ENCODE measurements at places on chromosomes 3 and 15.
A peak's percentile ranks its signal among the peaks of the same experiment; 100 is the strongest.

DNA sequence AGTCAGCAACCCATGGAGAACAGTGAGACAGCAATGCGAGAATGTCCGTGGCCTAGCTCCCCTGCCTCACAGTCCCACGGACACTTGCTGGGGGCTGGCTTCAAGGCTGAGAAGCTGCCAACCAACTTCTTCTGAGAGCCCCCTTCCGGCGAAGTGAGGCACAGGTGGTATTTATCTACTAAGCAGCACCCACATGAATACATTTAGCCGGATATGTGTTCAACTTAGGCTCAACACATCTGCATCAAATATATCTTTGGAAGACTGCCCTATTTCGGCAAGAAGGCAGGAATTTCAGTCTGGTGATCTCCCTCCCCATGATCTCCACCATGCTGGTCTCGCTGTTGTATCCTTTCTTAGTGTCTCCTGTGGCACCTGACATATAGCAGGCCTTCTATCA, 340.9 kb upstream of the NR2E3 start:
- DNase-seq, result no peak

DNA sequence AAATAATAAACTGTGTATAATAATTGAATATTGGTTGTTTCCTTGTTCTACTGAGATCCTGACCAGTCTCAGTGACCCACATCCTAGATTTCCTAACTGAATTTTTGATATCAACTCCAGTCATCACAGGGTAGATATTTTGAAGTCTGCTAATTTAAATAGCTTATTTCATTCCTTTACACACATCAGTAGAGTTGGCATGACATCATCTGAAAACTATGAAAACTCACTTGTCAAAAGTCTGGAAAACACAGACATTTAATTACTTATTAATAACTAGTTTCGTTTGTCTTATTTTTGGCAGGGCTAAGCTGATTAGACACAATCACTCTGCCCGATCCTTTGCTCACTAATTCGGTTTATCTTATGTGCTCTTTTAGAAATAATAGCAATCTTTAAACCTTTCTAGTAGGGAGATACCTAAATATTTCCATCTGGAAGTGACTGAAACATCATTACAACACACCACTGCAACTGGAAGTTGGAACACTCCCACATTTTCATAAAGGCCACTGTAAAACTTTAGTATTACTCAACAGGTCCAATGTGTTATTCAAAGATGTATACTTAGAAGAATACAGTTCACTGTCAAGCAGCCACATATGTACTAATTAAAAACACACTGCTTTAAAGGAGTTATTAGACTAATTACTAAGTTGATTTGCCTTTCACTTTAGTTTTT, 198.4 kb upstream of the ZNF717 start:
- no peak for DNase-seq

DNA sequence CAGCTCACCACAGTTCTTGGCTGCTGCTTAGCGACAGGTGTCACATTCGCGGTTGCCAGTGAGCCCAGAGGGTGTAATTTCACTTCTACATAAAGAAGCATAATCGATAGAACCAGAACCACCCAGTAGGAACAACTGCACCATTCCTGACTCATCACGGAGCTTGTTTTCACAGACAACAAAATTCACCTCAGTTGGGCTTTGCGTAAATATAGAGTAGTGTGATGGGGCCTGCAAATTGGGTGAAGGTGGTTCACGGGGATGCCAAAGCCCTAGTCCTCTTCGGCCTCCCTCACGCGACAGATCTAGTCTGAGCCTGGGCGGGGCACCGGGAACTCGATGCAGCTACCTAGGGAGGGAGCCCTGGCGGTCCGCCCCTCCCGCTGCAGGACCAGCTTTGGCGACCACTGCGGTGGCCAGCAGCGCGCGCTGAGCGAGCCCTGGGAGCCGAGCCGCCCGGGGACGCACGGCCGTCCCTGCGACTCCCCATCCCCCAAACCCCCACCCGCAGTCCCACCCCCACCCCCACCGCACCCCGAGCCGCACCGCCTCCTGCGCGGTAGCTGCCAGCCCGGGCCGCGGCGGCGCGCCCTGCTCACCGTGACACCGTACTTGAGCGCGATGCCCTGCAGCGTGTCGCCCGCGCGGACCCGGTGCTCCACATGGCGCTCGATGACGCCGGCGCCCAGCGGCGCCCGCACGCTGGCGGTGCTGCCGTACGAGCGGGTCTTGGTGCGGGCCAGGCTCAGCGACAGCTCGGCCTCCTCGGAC, 519 bp downstream of the LYSMD2 start:
- DNase-seq, result peak; percentile 45

DNA sequence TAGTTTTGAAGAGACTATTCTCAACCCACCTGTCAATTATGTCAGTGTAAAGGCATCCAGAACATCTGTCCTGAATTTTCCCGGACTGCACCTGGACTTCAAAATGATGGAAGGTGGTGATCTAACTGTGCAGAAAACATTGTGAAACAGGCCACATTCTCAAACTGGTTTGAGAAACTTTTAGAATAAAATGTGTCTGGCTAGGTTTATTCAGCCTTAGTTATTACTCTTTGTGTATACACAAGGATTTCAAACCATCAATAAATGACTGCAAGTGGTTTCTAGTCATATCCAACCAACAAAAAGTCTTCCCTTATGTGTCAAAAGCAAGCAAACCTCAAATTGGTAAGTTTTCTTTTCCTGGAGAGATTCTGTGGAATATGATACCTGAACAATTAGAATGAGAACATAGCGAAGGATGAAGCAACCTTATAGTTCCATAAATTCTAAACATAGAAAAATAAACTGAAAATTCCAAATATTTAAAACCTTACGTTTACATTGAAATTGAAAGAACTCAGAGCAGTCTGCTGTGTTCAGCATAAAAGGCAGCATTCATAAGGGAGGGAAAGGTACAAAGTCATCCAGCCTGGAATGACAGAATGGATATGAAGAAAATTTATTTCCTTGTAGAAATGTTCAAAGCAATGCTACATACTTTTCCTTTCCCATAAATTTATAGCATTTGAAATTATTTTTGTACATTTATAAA, 306.6 kb upstream of the TGFBR2 start:
- DNase-seq, result no peak

- DNase-seq, result no peak
Measured at GRCh38 chr3:141659821-141660613, 78.1 kb upstream of the RNF7 start.

DNA sequence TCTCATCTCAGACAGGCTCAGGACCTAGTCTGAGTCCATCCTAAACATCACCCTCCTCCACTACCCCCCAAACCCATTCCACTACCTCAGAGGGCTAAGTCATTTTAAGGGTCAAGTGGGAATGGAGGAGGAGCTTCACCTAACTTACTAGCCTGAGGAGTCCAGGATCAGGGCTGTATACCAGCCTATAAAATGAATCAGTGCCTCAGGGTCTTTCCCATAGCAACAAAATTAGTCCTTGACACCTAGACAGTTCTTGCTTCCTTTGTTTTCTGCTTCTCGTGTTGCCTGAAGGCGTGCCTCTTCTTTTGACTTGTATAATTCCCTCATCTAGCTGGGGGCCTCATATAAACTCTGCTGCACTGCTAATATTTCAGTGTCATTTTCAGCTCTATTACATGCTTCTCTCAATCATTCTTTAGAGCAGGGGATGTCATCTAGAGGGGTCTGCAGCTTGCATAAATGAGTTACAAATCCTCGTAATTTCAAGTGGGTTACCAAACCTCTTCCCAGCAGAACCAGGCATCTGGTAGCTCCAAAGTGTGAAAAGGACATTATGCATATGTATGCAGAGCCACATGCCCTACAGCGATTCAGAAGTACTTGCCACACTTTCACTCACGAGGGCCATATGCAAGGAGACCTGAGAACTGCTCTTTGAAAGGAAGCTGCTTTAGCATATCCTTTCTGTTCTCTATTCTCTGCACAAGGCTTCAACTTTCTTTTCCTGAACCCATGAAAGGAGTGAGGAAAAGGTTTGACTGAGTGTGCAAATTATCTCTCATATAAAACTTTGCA, 311.7 kb upstream of the SEMA6D start:
- no peak for DNase-seq

- DNase-seq, result no peak
Measured at GRCh38 chr15:54836052-54836795, 360.5 kb downstream of the RSL24D1 start.

DNA sequence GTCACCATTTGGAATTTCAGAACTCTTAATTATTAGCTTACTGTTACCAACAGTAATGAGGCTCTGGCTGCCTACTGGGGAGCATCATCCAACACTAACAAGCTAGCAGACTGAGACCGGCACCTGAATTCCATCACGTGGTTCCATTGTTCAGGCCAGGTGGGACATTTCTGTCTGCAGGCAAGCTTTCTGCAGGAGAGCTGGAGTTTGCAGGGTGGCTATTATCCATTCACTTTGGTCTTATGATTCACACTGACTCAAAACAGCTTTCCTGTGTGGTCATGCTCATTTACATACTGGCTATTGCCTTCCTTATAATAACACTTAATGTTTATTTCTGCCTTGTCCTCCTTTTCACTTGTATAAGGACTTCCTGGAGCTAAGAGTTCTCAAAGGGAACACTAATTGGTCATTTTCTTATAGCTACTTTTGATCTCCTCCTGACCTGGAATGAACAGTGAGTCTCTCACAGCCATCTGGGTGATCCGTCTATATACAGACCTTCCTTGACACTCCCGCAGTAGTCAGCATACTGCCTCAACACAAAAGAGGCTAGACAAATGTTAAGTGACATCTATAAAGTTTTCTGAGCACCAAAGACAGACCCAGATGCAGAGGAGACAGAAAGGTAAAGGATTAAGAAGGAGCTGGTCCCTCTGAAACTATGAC, 695.4 kb downstream of the FHIT start:
- no peak for DNase-seq

DNA sequence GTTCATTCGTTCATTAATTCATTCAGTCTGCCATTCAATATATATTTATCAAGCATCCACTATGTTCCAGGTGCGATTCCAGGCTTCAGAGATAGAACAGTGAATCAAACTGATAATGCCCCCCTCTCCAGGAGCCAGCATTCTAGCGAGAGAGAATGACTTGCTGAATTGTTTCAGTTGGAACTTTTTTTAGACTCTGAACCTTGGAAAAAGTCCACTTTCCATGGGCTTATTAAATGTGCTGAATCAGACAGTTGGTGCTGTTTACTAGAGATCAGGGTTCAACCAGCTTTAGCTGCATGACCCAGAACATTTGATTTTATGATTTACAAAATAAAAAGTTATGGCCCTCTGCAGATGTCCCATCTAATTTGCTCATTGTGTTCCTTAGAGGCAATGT, 213.2 kb downstream of the THSD4 start:
- DNase-seq, result no peak

DNA sequence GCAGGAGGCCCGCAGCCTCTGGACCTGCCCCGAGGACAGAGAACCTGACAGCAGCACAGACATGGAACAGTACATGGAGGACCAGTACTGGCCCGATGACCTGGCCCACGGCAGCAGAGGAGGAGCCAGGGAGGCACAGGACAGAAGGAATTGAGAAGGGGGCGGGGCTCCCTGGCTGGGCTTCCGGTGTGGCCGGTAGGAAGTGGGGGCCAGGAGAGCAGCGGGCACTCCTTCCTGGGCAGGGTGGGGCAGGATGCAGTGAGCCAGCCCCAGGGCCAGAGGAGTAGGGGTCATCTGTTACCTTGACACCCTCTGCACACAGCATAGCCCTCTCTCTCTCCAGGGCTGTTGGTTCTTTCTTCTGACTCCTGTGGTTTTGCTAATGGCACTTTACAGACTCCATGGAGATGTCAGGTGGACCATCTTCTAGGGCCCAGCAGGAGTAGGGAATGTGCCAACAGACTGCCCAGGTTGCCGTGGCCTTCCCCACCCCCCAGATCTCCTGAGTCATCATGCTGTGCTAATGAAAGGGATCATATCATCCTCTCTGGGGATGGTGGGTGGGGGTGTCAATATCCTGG, 8.6 kb upstream of the ISG20 start:
- no peak for DNase-seq

- no peak for DNase-seq
Measured at GRCh38 chr3:72181251-72181650, 396.3 kb upstream of the PROK2 start.

DNA sequence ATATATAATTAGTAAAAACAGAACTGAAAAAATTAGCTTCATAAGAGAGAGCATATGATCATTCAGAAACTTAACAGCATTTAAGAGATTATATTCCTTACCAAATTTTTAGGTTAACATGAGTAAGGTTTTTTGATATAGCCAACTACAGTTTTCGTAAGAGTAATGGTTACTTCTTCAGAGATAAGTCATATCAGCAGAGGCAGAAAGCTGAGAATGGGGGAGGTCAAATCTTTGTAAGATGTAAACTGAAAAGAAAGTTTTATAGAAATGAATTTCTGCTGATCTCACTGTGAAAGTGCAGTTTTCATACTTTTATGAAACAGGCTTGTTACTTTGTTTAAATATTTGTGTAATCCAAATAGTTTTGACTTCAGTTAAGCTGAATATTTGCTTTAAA, 193.3 kb downstream of the ZBTB20 start:
- no peak for DNase-seq

- DNase-seq, result no peak
Measured at GRCh38 chr15:43529587-43530345, 12.4 kb downstream of the MAP1A start.

DNA sequence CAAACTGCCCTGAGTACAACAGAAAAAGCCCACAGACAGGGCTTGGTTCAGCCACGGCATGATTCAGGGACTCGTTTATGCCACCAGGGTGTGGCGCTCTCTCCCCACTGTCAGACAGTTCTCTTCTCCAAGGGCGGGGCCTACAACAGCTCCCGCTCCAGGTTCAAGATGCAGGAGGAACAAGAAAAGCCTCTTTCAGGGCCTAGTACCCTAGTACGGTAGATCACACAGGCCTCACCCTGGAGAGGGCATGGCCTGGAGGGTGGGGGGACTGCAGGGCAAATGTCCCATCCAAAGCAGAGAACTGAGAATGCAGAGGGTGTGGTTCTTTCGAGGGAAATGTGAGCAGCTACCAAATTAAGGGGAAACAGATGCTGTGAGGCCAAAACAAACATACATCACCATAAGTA, 12.0 kb downstream of the MESD start:
- DNase-seq, result peak; percentile 13

DNA sequence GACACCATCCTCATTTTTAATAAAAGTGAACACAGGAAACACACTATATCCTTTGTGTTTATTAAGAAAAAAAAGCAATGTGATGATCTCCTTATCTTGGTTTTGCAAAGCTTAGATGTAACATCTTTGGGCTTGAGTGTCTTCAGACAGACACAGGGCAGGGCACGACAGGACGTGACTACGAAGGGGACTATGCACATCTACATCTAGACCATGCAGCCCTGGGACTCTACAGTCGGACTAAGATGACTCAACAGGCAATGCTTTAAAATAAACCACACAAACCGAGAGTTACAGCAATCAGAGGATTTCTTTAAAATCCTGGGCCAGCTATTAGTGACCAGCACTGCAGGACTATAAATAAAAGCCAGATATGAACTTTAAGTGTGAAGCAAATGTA, 22.8 kb upstream of the TM2D3 start:
- DNase-seq, result no peak

GRCh38 chr3:124920718-124921117, 13.8 kb downstream of the MUC13 start:
- DNase-seq, result no peak

GRCh38 chr15:39171944-39172368, 408.9 kb upstream of the THBS1 start:
- no peak for DNase-seq

All from activated gamma-delta T cell treated with Interleukin-2 at 50 U/mL for 16 hours (primary cell).